Activated CD4-positive, alpha-beta T cell treated with anti-CD3 and anti-CD28 coated beads, Interleukin-2, amount 50 U/mL, for 4 hours (primary cell): ENCODE measurements at places on chromosomes 4 and X.
A peak's percentile ranks its signal among the peaks of the same experiment; 100 is the strongest.

DNA sequence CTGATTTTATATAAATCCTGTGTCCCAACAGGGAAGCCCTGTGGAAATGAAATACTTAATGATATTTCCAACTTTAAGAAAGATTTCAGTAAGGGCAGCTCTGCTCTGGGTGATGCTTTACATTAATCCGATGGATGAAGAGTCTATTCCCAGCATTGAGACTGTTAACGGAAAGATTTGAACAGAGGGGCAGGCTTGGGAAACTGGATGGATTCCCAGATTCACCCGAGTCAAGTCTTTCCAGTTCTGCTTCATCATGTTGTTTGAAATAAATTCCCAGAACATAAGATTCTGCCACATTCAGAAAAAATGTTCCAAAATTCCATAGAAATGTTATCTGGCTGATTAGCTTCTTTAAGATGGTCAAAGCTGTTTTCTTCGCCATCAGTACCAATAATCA, 246.0 kb downstream of the FBXW7 start:
- no peak for DNase-seq

GRCh38 chr4:77158487-77158861, 1.5 kb downstream of the CCNG2 start:
- DNase-seq, result peak; percentile 3

DNA sequence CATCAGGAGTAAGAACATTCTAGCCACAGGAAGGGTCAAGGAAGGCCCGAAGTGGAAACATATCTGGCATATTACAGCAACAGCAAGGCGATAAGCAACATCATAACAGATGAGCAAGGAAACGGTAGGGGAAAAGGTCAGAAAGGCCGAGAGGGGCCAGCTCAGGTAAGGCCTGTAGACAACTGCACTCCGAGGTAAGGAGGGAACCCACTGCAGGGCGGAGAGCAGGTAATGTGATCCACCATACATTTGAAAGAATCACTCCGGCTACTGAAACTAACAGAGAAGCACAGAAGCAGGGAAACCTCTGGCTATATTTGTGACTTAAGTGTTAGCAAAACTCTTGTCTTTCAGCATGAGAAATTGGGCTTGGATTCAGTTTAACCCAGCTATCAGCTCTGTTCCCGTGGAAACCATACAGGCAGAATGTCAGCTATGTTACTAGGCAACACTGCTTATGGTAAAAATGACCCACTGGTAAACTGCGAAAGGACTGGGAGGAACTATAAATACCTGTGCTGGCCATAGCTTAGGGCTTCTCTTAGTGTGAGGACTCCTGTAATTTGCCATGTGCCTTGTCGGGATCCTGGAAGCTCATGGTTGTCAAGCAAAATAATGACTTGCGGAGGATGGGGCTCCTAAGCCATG, 31.0 kb downstream of the FRYL start:
- DNase-seq, result no peak

DNA sequence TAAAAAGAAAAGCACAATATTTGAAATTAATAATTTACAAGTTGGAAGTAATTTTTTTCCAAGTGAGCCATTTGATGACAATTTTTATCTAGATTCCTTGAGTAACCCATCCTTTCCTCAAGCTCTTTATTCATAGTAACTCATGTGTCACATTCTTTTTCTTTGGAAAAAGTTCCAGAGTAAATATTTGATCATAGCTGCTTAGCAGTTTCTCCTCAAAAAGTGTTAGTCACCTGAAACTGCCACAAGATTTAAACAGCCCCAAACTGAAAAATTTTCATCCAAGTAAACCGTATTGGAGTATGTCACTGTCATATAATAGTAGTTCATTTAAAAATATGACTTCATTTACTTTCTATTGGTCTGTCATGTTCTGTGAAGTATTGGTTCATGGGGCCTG, 94.6 kb upstream of the CASK start:
- DNase-seq, result no peak

GRCh38 chr4:113059449-113060182, 10.2 kb downstream of the ANK2 start:
- DNase-seq, result no peak

DNA sequence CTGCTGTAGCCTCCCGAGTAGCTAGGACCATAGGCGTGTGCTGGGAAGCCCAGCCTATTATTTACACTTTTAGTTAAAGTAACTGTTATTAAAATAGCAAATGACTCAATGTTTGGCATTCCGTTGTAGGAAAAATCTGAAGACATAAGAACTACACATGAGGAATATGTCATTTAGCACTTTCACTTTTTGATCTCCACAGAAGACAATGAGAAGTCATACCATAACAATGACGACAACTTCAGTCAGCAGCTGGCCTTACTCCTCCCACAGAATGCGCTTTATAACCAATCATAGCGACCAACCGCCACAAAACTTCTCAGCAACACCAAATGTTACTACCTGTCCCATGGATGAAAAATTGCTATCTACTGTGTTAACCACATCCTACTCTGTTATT, 6.7 kb downstream of the GPR34 start:
- DNase-seq, result no peak

DNA sequence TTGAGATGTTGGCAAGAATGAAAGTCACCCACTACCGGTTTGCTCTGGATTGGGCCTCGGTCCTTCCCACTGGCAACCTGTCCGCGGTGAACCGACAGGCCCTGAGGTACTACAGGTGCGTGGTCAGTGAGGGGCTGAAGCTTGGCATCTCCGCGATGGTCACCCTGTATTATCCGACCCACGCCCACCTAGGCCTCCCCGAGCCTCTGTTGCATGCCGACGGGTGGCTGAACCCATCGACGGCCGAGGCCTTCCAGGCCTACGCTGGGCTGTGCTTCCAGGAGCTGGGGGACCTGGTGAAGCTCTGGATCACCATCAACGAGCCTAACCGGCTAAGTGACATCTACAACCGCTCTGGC, 12.3 kb downstream of the RPL9 start:
- DNase-seq, result no peak

DNA sequence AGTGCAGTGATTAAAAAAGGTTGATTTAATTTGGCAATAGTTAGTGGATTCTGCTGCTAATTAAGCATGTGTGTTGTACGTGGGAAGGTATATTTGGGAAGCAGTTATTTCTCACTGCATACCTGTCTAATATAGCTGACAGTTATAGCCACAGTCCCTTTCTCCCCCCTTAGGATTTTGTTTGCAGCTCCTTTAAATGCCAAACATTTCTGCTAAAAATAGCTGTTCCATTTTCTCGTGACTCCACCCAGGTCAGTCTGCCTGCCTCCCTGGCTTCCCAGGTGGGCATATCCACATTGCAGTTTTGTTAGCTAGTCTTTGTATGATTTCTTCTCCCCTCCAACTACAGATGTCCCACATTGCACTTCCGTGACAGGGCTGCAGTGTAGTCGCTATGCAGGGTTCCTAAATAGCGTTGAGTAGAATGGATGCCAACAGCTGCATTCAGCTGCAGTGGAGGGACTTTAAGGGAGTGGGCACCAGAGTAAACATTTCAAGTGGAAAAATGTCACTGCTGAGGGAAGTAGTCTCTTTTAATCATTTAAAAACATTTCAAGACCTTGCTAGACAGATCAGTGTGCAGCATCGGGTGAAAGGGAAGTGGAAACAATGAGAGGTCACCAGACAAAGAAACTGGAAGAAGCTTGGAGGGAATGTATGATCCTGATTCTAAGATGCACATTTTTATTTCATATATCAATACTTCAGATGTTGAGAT, 326.3 kb downstream of the RAPGEF2 start:
- no peak for DNase-seq

DNA sequence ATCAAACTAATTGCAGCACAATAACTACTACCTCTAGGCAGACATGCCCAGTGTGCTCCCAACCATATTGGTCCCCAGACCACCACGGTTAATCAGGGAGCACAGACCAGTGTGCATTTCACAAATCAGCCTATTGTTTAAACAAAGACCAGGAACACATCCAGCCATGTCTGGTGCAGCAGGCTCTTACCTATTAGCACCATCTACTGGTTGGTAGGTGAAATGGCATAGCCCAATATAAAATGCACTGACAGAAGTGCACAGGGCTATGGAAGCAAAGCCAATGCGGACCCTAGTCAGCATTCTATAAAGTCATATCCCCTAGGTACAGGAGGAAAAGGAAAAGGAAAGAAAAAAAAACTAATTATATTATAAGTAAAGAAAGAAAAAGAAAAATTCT, 15.5 kb upstream of the CYLC1 start:
- DNase-seq, result no peak

GRCh38 chr4:123350191-123350544, 46.4 kb upstream of the SPRY1 start:
- DNase-seq, result no peak

DNA sequence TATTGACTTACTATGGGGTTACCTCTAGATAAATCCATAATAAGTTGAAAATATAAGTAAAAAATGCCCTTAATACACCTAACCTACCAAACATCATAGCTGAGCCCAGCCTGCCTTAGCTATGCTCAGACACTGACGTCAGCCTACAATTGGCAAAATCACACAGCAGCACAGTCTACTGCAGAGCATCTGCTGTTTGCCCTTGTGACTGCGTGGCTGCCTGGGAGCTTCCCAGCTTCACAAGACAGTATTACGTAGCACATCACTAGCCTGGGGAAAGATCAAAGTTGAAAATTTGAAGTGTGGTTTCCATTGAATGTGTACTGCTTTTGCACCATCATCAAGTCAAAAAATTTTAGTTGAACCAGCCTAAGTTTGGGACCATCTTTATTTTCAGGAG, 8.8 kb downstream of the HTT-AS start:
- no peak for DNase-seq

- no peak for DNase-seq
These were observed 7.5 kb upstream of the LETM1 start for GRCh38 chr4:1863297-1864033.

- no peak for DNase-seq
These were observed 3.2 kb downstream of the SLC9A7 start for GRCh38 chrX:46755671-46756070.

GRCh38 chr4:188015025-188015940, 19.7 kb downstream of the ZFP42 start:
- DNase-seq, result no peak

- DNase-seq, result no peak
These were observed 168.7 kb upstream of the GALNTL6 start for GRCh38 chr4:171644430-171645057.

GRCh38 chrX:13428053-13428786, 108.4 kb upstream of the ATXN3L start:
- DNase-seq, result no peak

DNA sequence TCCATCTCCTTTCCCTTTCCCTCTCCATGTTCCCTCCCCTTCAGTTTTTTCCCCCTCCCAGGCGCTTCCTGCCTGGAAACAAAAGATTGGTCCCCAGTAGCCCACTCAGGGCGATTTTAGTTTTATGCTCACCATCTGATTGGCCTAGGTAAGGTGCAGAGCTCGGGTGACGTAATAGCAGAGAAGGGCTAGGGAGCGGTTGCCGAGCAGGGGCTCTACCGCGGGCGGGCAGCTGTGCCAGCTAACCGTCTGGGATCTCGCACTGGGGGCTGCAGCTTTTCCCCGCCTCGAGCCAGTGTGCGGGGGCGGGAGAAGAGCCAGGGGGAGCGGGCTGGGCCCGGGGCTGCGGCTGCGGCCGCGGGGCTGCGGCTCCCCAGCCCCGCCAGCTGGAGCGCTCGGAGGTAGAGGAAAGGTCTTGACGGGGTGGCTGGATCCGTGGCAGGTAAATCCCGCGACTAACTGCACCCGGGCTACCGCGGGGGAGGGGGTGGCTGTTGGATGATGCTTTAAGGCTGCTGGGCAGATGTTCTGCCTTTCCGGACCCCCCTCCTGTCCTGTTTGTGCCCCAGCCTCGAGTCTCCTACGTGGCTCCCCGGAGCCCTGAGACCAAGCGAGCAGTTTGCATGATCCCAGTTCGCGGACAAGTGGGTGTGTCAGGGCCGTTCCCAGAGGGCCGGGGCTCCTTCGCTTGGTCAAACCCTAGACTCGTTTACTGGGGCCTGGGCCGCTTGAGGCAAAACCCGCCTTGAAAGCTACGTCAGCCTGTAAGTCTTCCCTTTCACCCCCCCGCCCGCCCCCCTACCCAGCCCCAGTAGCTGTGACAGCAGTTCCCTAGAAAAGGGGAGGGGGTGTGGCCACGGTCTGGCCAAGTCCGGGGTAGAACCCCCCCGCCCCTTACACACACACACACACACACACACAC, at the start of gene PAK3:
Gene PAK3, plus strand, starts transcription at position 218 of the 922 bp plus-strand sequence. CDS start 26,913 bp downstream, outside the sequence.
- no peak for DNase-seq

- no peak for DNase-seq
These were observed 3.0 kb downstream of the ZIC3 start for GRCh38 chrX:137568741-137569469.

DNA sequence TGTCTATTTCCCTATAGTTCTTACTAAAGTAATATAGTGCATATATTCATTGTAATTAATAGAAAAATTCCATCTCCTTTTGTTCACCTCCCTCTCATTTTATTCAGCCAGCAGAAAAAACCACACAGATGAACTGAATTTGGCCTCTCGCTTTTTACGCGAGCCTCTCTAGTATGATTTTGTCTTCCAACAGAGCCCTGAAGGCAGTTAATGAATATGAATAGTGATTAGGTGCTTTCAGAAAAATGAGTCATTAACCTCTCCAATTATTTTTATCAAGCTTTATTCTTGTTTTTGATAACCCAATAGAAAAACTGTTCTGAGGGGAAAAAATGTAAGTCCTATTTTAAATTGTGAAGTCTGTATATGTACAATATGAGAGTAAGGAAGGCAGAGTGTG, 74.1 kb downstream of the ZAR1 start:
- DNase-seq, result no peak

- no peak for DNase-seq
These were observed 50.9 kb downstream of the BEND4 start for GRCh38 chr4:42101446-42101975.

GRCh38 chr4:144402999-144403398, 243.0 kb upstream of the HHIP start:
- no peak for DNase-seq

DNA sequence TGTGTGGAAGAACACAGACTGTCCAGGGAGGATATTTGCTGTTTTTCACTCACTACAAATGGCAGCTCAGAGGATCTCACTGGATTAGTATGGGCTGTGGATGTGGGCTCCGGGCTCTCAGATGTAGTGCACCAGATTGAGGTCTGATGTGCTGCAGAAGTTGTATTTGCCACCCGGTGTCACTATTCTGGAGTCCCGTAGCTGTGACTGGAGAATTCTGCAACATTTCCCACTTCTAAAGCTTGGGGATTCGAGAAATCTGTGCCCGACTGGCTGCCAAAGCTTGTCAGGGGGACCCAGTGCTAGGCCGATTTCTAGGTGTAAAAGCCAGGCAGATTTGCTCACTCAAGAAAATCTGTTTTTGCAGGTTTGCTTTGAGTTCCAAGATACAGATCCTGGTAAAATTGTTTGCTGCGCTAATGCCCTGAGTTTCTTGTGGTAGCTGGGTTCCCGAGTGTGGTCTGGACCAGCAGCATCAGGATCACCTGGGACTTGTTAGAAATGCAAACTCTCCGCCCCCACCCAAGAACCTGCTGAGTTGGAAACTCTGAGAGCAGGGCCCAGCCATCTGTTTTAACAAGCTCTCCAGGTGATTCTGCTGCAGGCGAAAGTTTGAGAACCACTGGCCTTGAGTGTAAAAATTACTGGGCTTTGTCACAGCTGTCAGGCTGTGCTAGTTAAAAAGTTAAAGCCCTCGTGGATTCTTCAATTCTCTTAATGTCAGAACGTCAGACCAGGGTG, 18.1 kb downstream of the KIT start:
- DNase-seq, result no peak

- no peak for DNase-seq
These were observed 94.4 kb downstream of the HHIP start for GRCh38 chr4:144740316-144740715.

GRCh38 chr4:124262211-124263179, 450.0 kb downstream of the ANKRD50 start:
- DNase-seq, result peak; percentile 4

GRCh38 chrX:54358424-54359211, 772 bp upstream of the WNK3 start:
- DNase-seq, result peak; percentile 20
